Right ventricle myocardium superior (tissue), 1 donor: ENCODE measurements at places on chromosomes 16 and 17. TPM values are rescaled to one million over a fixed set of nuclear protein-coding genes. Genes with fewer than 3 reads are reported as not detected.

PPP1R1B gene
- 0.35 TPM for total RNA-seq

EFCAB5 gene
- not detected for total RNA-seq

KRTAP4-1 gene
- not detected for total RNA-seq

PRDM7 gene
- total RNA-seq: not detected

ZNF213 gene
- 6.1 TPM for total RNA-seq

MAPT gene
- total RNA-seq: 37.7 TPM

CTRB1 gene
- not detected for total RNA-seq

DRC3 gene
- total RNA-seq: 1.4 TPM

CD300H gene
- not detected for total RNA-seq

DNA sequence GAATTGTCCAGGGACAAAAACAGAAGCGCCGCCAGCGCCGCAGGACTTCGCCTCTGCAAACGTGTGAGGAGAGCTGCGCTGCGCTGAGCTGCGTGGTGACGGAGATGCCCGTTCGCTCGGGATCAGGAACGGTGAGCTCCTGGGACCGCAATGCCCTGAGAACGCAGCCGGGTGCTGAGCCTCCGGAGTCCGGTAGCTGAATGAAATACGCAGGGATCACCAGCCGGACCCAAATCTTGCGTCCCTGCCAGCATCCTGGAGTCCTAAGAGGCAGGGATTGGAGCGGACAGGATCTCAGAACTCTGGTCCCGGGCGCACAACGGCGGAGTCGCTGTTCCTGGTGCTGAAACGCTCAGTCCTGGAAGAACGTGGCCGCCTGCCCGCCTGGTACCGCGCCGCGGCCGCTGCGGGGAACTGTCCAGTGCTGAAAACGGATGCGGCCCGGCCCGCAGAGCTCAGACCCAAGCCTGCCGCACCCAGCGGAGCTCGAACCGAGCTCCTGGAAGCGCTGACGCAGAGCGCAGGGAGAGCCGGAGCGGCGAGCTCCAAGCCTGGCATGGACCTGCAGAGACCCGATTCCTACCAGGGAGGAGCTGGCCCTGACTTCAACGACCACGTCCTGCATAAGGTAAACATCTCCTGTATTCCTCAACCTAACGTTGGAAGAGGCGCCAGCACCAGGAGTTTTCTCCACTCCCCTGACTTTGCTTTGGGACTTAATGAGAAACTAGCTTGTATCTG lies 41.5 kb downstream of the CD300LF start:
- DNase-seq: peak; percentile 88

DNA sequence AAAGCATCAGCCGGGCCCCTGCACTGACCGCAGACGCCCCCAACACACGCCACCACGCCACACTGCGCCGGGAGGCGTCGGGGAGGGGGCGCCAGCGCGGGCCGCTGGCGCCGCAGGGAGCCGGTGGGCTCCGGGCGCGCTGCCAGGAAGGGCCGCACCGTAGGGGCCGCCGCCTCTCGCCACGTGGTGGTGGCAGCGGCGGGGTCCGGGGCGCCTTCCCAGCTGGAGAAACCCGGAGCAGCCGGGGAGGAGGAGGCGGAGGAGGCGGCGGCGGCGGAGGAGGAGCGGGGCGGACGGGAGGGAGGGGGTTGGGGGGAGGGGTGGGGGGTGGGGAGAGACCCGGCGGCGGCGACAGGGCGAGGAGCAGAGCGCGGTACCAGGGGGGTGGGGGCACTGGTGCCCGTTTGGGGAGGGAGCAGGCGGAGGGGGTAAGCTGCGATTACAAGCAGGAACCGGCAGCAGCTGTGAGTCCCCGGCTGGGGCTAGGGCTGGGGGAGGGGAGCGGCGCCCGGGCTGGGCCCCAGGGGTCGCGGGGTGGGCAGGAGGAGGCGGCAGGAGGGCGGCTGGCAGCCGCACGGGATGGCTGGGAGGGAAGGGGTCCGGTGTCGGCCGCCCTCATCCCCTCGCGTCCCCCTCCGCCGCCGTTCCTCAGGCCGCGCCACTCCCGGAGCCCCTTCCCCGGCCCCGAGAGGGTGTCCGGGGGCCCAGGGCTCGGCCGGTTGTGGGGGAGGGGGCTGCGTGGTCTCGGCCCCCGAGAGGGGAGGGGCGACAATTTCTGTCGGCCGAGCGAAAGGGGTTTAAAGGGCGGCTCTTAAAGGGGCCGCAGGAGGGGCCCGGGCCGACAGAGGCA lies at the start of gene TBKBP1:
TBKBP1 (plus strand) TSS at position 431 of the 850 bp plus-strand sequence. CDS start 1,952 bp downstream, outside the sequence.
- peak; percentile 57 for DNase-seq

GRCh38 chr16:83105279-83106077 lies 478.7 kb downstream of the CDH13 start:
- no peak for DNase-seq

- DNase-seq: no peak
Observed at GRCh38 chr17:40702271-40702670, 1.3 kb downstream of the KRT24 start.

DNA sequence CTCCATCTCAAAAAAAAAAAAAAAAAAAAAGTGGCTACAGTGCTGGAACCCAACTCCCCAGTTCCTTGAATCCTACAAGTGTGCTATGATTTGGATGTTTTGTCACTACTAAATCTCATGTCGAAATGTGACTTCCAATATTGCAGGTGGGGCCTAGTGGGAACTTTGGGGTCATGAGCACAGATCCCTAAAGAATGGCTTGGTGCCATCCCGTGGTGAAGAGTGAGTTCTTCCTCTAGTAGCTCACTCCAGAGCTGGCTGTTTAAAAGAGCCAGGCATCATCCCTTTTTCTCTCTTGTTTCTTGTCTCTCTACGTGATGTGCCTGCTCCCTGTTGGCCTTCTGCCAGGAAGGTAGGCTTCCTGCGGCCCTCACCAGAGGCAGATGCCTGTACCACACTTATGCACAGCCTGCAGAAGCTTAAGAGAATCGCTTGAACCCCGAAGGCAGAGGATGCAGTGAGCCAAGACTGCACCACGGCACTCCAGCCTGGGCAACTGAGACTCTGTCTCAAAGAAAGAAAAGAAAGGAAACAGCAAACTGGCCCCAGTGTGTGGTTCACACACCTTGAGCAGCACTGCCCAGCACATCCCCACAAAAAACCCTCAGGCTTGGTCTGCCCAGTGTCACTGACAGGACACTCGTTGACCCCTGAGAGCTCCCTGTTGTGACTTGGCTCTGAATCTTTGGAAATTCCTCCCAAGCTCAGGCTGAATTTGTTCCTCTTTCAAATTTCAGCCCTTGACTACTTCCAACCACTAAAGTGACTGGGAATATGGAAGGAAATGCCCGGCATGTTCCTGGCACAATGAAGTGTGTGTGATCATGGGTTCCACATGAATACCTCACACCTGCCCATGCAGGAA lies 3.1 kb downstream of the MT1E start:
- DNase-seq: no peak

DNA sequence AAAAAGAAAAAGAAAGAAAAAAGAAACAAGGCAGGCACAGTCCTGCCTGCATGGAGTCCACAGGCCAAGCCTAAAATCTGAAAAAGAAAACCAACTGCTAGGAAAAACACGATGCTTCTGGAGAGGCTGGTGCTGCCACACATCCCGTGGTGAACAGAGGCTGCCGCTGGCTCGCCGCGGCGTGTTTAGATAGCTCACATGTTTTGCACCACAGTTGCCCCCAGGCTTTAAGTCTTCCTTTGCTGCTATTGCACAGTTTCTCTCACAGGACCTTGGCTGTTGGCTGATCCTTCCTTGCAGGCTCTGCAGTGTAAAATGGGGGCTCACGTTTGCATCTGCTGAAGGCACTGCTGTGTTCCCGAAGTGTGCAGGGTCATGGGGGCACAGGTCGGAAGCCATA lies 8.6 kb downstream of the SLC6A4 start:
- DNase-seq: no peak

- no peak for DNase-seq
Observed at GRCh38 chr17:57413848-57414651, 157.7 kb downstream of the MSI2 start.

DNA sequence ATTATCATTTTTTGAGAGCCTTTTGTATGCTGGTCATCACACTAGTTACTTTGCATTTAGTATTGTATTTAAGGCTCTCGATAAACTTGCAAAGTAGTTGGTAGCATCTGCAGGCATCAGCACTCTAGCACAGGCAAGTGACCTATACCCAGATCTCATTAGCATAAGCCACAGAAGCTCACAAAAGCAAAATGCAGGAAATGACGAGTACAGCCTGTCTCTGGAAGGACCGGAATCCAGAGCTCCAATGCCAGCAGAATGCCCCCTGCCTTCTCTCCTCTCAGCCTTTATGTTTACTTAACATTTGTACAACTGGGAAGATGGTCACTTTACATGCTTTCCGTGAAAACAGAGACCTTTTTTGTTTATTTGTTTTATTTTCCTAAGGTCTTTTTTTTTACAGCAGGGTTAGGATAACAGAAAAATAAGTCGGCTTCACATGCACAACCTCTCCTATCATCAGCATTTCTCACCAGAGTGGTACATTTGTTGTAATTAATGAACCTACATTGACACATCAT lies 45.4 kb upstream of the MYOCD start:
- no peak for DNase-seq

DNA sequence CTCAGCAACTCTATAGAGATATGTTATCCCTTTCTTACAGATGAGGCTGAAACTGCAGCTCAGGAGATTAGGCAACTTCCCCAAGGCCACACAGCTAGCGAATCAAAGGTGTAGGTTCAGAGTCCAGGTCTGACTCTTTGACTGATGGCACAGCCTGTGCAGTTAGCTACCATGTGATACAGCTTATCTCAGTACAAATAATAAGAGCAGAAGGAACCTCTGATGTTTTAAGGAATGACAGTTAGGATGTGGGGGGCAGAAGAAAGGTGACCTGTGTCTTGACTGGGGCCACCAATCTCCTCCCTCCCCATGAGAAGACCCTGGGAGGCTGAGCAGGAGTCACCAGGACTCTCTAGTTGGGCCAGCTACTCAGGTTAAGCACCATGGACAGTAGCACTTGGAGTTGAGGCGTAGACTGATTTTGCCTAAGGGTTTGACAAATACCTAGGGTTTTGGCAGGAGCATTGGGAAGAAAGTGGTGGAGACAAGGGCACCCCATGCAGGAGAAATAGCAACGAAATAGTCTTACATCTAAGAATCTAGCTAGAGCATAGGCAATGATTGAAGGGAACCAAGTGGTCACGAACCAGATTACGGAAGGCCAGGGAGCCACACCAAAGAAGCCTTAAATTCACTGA lies 22.8 kb upstream of the ACSM2B start:
- DNase-seq: no peak

GRCh38 chr17:66444031-66444430 lies 141.6 kb downstream of the PRKCA start:
- DNase-seq: no peak

GRCh38 chr17:45812102-45812501 lies 28.0 kb downstream of the CRHR1 start:
- DNase-seq: no peak

GRCh38 chr17:77881545-77881944 lies 77.0 kb upstream of the TNRC6C start:
- peak; percentile 94 for DNase-seq

GRCh38 chr17:72064606-72065193 lies 56.1 kb upstream of the SOX9 start:
- no peak for DNase-seq

DNA sequence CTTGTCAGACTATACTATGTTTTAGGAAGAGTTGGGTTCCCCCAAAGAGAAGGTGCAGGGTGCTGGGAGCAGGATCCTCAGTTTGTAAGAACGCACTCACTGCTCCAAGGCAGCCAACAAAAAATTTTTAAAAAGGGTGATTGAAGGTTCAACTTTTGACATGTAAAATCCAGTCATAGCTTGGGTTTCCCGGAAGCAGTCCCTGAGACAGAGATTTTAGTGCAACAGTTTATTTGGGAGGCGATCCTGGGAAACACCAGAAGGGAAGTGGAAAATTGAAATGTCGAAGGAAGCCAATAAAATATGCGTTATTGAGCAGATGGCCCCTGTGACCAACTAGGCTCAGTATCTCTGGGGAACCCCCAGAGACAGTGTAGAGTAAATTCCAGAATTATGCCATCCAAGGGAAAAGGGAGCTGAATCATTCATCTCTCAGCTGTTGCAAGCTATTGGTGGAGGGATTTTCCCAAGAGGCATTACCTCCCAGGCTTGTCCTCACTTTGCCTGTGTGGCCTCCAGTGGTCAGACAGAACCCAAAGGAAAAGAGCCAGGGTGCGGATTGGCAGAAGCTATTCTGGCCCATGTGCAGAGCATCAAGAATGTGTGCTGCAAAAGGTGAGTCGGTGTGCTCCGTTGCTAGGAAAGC lies 72.9 kb downstream of the HS3ST3B1 start:
- no peak for DNase-seq

DNA sequence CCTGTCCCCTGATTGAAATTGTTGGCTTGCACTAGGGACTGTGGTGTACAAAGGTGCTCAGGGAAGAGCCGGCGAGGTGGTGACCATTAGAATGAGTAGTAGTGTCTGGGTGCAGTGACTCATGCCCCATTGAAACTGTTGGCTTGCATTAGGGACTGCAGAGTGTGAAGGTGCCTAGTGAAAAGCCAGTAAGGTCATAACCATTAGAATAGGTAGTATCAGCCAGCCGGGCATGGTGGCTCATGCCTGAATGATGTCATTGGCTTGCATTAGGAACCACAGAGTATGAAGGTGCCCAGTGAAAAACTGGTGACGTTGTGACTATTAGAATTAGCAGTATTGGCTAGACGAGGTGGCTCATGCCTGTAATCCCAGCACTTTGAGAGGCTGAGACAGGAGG lies 78.9 kb downstream of the ABCC6 start:
- no peak for DNase-seq

DNA sequence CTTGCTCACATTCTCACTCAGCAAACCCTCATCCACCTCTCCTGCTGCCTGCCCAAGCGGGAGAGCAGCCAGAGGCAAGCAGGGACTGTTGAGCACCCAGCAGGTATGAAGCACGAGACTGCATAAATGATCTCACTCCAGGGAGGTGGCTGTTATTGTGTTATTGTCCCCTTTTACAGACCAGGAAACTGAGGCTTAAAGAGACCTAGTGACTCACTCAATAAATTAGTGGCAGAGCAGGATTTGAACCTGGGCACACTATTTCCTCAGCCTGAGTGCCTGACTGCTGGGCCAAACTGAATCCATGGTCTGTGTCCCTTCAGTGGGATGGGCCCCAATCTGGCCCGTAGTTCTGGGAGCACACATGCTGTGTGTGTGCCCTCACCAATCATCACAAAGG lies 12.3 kb upstream of the MAP2K3 start:
- no peak for DNase-seq

GRCh38 chr17:44187131-44187899 lies 543 bp downstream of the TMUB2 start:
- DNase-seq: no peak

DNA sequence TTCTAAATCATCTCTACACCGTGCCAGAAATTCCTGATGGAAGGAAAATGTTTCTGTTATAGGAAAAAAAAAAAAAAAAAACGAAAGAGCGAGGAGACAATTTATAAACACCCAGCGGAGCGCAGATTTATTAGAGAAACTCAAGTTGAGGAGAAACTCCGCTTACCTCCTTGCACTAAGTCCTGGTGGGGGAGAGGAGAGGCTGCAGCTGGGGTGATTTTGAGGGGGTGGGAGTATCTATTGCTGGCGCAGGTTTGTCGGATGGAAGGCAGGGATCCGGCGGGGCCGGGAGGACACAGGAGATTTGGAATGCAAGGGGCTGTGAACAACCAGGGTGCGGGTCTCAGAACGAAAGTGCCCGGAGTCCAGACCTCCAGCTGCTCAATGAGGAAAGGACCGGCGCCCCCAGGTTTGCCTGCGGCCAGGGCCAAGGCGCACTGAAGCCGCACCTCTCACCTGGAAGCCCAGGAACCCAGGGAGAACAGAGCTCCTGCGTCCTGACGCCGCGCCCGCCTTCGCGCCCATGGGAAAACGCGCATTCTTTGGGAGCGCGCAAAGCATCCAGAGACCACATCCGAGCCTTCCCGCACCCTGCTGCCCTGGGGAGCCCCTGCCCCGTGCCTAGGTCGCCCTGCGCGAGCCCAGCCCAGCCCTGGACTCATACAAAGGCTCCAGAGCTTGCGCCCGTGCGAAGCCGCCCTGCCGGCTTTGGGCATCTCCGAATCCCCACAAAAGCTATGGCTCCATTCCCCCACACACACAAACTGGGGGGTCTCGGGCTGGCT lies 2.6 kb upstream of the HOXB8 start:
- no peak for DNase-seq
